ENCODE measurements at places on chromosomes 1 and 21.

DNA sequence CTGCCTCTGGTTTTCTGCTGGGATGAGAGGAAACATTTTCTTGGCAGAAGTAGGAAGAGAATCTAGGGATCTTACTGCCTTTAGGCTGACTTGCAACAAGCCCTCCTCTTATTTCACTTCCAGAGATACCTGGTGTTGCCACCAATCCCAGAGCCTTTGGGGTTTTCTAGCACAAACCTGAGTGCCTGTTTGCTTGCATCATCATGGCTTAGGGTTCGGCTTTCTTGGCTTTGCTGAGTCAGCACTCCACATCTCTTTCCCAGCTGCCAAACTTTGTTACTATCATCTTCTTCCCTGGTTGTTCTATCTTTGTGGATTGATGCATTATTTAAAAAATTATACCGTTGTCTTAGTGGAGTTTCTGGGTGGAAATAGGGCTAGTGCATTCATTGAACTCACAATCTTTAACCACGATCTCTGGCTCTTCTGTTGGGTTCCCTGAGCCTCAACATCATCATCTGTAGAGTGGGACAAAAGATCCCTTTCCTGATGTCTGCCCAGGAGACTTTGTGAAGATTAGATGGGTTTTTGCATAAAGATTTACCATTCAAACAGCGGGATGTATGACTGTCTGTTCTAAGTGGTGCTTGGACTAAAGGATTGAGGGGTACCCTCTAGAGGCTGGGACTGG, 76.6 kb upstream of the SELENON start:
- no peak for DNase-seq

GRCh38 chr1:66276218-66276617, 257.7 kb upstream of the SGIP1 start:
- no peak for DNase-seq

DNA sequence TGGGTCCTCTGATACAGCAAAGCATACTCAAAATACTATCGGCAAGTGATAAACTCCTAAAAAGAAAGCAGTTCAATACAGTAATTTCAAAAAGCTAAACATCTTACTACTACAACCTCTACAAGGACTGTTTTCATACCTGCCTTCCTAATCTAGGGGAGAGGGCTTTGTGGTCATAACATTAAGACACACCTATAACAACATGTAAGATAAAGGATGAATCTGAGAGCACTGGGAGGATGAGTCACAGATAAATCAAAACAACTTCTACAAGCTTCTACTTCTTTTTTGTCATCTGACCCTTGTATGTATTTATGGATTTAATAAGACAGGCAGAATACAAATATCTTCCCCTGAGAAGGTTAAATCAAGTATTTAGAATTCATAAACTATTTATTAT, 40.0 kb downstream of the LTN1 start:
- DNase-seq, result no peak

DNA sequence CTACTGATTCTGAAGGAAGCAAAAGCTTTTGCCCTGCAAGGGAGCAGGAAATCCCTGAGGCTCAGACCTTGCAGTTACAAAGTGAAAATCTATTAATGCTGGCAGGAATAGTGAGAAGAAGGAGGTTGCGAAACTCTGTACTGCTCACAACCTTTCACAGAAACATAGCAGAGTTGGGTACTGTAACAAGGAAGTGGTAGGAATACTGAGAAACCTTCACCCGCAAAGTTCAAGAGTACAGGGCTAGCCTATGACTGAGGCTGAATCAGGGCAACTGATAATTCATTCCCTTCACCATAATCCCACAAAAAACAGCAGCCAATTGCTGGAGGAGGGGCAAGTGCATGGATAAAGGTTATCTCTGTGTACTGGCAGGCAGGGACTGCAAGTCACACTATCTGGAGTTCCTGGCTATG, 23.9 kb upstream of the KCTD3 start:
- peak; percentile 32 for DNase-seq

- DNase-seq, result no peak
Observed at GRCh38 chr1:31010086-31010989, 55.2 kb downstream of the PUM1 start.

GRCh38 chr1:46043458-46044017, 88.9 kb downstream of the PIK3R3 start:
- no peak for DNase-seq

GRCh38 chr21:34795548-34796180, 126.9 kb downstream of the CLIC6 start:
- peak; percentile 58 for DNase-seq

DNA sequence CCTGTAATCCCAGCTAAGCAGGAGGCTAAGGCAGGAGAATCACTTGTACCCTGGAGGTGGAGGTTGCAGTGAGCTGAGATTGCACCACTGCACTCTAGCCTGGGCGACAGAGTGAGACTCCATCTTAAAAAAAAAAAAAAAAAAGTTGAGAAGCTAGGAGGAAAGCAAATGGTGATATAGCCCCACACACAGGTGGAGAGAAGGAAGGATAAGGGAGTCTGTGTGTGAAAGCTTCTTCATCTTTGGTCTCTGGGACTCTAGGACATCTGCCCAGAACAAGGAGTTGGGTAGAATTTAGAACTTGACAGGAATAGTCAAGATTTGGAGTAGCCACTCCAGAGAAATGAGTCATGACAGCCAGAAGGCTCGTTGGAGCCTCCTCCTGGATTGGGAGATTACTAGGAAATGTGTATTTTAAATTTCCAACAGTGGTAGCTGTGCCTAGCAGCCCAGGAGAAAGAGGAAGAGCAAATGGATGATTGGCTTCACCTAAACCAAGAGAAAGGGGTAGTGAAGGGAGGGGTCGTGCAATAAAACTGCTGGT, 19.9 kb downstream of the NPL start:
- DNase-seq, result no peak
